Mesendoderm (in vitro differentiated cells): ENCODE measurements at places on chromosomes 13 and 19.

GRCh38 chr19:44824761-44825160 lies 15.9 kb downstream of the BCAM start:
- DNase-seq = no peak

- no peak for DNase-seq
Observed at GRCh38 chr13:112998521-112999280, 29.7 kb downstream of the MCF2L start.

- DNase-seq = no peak
Observed at GRCh38 chr13:55566334-55566733, 1574.4 kb upstream of the PRR20A start.

DNA sequence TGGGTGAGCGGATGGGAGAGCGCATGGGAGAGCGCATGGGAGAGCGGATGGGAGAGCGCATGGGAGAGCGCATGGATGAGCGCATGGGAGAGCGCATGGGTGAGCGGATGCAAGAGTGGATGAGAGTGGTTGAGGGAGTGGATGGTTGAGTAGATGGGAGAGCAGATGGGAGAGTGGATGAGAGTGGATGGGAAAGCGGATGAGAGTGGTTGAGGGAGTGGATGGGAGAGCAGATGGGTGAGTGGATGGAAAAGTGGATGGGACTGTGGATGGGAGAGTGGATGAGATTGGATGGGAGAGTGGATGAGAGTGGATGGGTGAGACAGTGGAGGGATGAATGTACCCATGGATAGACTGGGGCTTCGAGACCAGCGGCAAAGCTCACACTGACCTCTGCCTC lies 8.6 kb upstream of the TEKTIP1 start:
- no peak for DNase-seq

GRCh38 chr19:2578391-2578890 lies 102.5 kb downstream of the GADD45B start:
- peak; percentile 81 for DNase-seq

DNA sequence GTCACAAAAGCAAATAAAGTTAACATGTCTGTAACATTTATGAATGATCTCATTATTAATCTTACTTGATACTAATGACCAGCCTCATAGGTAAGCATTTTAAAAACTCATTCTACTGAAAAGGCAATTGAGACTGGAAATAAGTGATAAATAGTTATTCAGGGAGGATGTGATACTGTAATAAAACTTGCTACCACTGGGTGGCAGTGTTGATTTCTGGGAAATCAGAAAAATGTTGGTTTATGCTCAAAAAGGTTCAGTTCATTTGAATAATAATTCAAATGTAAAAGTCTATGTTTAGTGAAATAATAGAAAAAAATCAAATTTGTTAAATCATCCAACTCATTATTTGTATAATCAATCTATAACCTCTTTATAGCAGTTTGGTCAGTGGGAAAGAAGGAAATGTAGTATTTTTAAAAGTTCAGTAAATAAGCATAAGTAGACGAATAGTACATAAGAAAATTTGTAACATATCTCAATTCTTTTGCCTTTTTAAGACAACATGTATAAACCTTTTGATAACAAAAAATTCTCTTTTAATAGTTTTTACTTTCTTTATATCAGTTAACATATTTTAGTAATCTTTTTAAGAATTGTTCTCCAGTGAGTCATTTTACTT lies 9.6 kb downstream of the ABHD13 start:
- no peak for DNase-seq

DNA sequence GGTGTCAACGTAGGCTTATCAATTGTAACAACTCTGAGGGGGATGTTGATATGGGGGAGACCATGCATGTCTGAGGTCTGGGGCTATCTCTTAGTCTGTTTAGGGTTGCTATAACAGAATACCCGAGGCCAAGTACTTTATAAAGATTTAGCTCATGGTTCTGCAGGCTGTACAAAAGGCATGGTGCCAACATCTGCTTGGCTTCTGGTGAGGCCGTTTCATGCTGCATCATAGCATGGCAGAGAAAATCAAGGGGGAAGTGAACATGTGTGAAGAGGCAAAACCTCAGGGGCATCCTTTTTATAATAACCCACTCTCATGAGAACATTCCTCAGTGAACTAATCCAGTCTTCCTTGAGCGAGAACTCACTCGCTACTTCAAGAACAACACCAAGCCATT lies 353.8 kb downstream of the ENOX1 start:
- no peak for DNase-seq

- no peak for DNase-seq
Observed at GRCh38 chr13:32645854-32646253, 59.6 kb downstream of the PDS5B start.

DNA sequence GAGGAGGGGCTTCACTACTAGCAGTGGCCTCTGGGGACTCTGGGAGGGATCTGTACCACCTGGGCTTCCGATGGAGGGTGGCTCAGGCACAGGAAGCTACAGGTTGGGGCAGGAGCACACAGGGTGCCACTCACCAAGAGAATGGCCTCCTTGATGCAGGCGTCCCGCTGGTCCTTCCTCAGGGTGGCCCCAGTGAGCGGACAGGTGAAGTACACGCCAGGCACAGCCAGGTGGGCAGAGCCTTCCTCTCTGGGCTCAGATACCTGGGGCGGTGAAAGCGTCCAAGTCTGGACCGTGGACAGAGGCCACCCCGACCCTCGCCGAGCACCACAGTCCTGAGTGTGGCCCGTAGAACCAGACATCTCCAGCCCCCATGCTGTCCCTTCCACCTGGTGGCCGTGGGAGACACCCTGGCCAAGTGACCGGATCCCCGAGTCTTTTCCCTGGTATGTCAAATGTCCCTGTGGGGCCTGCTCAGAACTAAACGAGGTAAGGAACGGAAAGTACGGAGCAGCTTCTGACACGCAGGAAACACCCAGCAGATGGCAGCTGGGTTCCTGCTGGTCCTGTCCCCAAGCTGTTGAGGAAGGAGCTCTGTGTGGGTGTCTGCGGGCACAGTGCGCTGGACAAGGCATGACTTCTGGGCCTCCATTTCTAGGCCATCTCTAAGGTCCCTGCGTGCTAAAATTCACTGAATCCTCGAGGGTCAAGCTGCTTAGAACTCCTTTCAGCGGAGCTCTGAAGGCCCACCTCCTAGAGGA lies 5.2 kb downstream of the UBXN6 start:
- no peak for DNase-seq

- no peak for DNase-seq
Observed at GRCh38 chr19:44776402-44777096, 1.1 kb upstream of the CBLC start.

DNA sequence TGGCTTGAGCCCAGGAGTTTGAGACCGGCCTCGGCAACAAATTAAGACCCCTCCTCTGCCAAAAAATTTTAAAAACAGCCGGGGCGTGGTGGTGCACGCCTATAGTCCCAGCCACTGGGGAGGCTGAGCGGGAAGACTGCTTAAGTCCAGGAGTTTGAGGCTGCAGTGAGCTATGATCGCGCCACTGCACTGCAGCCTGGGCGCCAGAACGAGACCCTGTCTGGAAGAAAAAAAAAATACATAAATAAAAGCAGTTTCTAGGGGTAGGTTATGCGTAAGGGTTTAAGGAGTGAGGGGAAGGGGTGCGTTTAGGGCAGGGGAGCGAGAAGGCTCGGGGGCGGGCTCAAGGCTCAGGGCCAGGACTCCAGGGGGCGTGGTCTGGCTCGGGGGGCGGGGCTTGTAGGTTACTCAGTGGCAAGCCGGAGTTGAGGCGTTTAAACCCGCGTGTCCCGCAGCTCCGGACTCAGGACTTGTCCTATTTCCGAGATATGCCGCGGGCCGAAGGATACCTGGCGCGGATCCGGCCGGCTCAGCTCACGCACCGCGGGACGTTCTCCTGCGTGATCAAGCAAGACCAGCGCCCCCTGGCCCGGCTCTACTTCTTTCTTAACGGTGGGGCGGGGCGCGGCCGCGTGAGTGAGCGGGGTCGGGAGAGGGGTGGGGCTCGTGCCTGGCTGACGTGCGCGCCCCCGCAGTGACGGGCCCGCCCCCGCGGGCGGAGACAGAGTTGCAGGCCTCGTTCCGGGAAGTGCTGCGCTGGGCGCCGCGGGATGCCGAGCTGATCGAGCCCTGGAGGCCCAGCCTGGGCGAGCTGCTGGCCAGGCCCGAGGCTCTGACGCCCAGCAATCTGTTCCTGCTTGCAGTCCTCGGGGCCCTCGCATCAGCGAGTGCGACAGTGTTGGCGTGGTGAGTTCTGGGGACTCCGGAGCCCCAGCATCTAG lies 10.7 kb downstream of the SPACA6 start:
- peak; percentile 98 for DNase-seq

DNA sequence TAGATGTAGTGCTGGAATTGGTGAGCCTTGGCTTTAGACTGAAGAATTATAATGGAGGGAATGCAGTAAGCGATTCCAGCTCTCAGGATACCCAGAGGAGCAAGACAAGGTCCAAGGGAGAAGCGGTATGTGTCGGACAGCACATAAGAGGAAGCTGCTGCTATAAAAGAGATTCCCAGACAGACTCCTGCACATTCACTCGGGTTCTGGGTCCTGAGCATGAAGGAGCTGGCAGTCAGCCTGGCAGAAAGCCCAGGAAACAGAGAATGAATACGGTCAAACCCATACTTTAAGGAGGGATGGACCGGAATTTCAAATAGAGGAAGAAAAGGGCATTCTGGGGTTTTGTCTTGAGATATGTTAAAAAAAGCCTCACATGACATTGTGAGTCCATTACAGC lies 308.3 kb downstream of the DNAJC15 start:
- DNase-seq = no peak

DNA sequence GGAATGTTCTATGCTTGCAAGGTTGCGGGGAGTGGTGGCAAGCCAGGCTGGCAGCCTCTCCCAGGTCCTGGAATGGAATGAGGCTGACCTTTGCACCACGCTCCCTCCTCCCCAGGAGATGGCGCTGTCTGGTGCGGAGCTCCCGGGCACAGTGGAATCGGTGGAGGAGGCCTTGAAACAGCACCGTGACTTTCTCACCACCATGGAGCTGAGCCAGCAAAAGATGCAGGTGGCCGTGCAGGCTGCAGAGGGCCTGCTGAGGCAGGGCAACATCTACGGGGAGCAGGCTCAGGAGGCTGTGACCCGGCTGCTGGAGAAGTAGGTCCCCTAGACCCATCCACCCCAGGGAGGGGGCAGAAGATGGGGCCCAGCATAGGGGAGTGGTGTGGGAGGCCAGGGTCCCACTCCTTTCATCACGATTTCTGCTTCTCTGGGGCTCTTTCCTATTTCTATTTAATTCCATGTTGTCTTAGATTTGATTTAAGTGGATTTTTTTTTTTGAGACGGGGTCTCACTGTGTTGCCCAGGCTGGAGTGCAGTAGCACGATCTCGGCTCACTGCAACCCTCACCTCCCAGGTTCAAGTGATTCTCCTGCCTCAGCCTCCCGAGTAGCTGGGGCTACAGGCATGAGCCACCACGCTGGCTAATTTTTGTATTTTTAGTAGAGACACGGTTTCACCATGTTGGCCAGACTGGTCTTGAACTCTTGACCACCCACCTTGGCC lies 53.2 kb upstream of the SHKBP1 start:
- DNase-seq = peak; percentile 89

- DNase-seq = no peak
Observed at GRCh38 chr19:18999016-18999758, 34.1 kb downstream of the SUGP2 start.

DNA sequence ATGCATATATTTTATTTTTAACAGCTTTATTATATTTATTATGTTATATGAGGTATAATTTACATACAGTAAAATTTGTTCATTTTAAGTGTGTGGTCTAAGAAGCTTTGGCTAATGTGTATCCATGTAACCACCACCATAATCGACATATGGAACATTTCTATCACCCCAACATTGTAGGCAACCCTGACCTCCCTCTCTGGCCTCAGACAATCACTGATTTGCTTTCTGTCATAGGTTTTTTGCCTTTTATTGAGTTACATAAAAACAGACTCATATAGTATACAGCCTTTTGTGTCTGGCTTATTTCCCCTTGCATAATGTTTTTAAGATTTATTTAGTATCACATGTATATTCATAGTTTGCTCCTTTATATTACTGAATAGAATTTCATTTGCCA lies 90.7 kb upstream of the KL start:
- no peak for DNase-seq

DNA sequence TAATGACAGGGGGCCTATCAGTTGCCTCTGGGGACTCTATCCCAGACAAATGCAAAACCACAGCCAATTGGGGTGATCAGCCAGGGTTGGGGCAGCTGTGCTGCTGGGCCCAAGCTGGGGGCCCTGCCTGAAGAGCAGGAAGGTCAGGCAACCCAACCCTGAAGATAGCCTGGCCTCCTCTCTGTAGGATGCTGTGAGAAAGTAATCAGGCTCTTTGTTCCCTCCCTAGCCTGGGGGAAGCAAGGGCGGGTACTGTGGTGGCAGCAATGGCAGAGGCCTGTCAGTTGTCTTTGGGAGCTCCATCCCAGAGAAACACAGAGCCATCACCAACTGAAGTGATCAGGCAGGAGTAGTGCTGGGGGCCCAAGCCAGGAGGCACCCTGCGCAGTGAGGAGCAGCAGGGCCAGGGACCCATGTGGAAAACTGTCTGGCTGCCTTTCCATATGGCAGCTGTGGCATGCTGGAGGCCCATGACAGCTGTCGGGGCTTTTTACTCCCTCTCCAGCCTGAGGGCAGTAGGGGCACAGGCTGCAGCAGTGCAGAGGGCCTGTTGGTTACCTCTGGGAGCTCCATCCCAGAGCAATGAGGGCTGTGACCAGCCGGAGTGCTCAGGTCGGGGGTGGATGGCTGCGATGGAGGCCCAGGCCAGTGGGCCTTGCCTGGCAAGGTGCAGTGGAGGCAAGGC lies 73.6 kb upstream of the ATP12A start:
- DNase-seq = no peak

- no peak for DNase-seq
Observed at GRCh38 chr13:24308488-24309020, 826 bp upstream of the C1QTNF9 start.

GRCh38 chr13:49113526-49114286 lies 106.4 kb upstream of the MLNR start:
- DNase-seq = peak; percentile 45

GRCh38 chr13:27534981-27535380 lies 84.6 kb upstream of the MTIF3 start:
- DNase-seq = no peak

- DNase-seq = peak; percentile 96
Observed at GRCh38 chr19:44777715-44778347, at the start of gene CBLC. CBLC (plus strand) TSS chr19:44777890; CDS start chr19:44777932, 42 bp downstream.

DNA sequence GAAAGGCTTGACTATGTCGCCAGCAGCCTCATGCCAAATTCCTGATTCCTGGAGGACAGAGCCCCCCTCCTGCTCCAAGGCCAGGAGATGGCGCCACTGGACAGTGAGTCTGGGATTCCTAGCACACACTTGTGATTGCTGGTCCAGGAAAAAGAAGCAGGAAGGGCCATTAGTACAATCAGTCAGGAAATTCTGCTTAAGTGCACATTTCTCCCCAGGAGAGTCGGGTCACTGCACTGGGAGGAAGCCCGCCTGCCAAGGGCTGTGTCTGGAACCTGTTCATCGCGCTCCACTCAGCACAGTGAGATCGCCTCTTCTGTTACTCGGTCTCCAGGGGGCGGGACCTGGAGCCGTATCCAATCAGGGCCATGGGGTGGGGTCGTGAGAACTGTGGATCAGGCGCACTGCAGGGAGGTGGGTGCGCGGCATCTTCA lies 65.1 kb downstream of the ZNF823 start:
- DNase-seq = peak; percentile 86
